CD4-positive, alpha-beta T cell (primary cell): ENCODE measurements at places on chromosomes 1 and 21. TPM values are rescaled to one million over a fixed set of nuclear protein-coding genes. Genes with fewer than 3 reads are reported as not detected.

- no peak overlapping the region for H3K27ac ChIP-seq
- DNase-seq = no peak
- no peaks in the 10 kb centered on the region for H3K4me1 ChIP-seq
Observed at GRCh38 chr1:199856216-199856780, 171.2 kb upstream of the NR5A2 start.

DNA sequence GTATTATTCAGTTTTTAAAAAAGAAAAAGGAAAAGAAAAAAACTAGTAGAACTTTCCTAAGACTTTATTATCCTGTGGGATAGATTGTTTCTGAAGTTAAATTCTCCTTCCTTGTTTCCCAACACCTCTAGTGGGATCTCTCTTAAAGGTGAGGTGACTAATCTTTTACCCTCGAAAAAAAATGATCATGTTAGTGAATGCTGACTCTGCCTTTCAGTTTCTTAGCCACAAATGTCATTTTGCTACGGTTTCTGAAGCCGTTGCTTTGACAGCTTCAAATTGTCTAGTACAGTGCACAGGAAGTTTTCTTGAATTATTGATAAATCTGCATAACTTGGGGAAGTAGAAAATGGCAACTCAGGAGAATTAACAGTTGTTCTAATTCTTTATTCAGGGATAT is 13.0 kb upstream of the NEK7 start:
- no peak for DNase-seq
- no peak overlapping the region for H3K4me3 ChIP-seq
- H3K4me1 ChIP-seq = no peaks in the 10 kb centered on the region
- H3K27me3 ChIP-seq = no peaks in the 10 kb centered on the region

DNA sequence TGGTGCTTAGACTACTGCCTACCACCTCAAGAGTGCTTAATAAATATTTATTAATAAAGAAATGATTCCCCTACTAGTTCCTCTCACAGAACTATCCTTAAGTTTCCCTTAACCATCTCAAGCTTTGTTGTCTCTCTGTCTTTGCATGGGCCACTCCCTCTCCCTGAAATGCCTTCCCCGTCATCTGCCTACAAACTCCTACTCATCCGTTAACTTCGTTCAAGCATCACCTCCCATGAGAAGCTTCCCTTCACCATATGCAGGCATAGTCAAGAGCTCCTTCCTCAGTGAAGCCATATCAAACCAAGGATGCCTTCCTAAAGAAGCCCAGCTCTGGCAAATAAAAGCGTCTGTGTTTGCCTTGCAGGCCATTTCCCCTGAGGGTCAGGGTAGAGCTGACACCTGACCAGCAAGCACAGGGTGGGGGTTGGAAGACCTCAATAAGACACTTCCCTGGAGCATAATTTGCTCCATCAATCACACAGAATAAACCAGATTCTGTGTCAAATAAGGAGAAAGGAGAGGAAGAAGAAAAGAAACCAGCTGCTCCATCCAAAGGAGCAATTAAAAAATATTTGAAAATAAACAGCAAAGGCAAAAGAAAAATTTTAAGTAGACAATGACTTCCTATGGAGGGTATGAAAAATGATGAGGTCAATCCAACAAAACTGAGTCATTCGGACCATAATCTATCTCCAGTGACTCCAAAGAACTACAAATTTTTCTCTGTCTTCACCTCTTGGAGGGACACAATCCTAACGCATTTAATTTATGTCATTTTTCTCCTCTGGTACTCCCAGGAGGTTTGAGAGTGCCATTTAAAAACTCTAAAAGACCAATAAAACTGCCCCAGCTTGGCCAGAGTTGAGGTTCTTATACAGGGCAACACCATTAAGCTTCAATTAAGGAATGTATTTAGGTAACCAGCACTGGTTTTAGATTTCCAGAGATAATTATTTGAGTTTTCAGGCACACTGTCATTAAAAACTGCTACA is 303.6 kb downstream of the KCNH1 start:
- no peak overlapping the region for H3K27ac ChIP-seq
- H3K27me3 ChIP-seq = peaks cover 7% of the 10 kb centered on the region
- DNase-seq = no peak
- no peaks in the 10 kb centered on the region for H3K36me3 ChIP-seq
- H3K4me3 ChIP-seq = no peak overlapping the region

ARHGEF16 gene
- total RNA-seq = 0.22 TPM

TSSK3 gene
- not detected for total RNA-seq

CRYBG2 gene
- 1.4 TPM for total RNA-seq

SLC2A5 gene
- not detected for total RNA-seq
